ENCODE measurements at places on chromosomes 3 and 15.

- no peak for DNase-seq
Measured at GRCh38 chr3:53824795-53825194, 21.4 kb downstream of the CHDH start.

DNA sequence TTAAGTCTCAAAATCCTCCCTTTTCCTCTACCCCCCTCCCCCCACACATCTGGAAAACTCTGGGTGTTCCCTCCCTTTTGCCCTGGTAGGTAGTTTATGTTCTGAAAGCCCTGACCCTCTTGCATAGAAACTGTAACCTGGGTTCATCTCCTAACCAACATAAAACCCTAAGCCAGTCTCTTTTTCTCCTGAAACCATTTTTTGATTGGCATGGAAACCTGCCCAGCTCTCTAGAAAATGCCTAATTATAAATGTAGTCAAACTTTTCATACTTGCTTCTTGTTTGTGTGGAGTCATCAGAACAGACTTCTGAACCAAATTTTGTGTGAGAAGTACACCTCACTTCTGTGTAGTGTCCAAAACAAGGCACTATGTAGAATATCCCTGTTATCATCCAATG lies 1264.4 kb downstream of the SI start:
- no peak for DNase-seq

- DNase-seq: peak; percentile 98
Measured at GRCh38 chr15:74209997-74210671, 7.5 kb upstream of the STRA6 start.

- peak; percentile 15 for DNase-seq
Measured at GRCh38 chr15:31605467-31605931, 278.9 kb downstream of the KLF13 start.

DNA sequence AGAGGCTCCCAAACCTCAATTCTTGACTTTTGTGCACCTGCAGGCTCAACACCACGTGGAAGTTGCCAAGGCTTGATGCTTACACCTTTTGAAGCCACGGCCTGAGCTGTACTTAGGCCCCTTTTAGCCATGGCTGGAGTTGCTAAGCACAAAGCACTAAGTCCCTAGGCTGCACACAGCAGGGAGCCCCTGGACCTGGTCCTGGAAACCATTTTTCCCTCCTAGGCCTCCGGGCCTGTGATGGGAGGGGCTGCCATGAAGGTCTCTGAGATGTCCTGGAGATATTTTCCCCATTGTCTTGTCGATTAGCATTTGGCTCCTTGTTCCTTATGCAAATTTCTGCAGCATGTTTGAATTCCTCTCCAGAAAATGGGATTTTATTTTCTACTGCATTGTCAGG lies 247.1 kb upstream of the ARPP21 start:
- no peak for DNase-seq

DNA sequence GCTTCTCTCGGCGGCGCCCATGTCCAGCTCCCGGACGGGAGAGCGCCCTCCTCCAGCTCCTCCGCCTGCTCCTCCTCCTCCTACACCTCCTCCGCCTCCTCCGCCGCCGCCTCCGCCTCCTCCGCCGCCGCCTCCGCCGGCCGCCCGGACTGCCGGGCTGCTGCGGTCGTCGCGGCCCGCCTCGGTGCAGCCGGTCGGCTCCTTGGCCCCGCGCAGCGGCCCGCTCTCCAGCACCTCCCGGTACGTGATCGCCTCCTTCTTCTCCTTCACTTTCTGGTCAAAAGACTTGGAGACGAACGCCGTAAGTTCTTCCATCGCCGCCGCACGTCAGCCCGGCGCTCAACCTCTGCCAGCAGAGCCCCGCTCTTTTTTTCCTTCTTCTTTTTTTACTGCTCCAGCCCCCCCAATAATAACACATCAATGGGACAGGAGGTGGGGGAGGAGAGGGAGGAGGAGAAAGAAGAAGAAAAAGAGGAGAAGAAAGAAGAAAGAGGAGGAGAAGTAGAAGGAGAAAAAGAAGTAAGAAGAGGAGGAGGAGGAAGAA lies 438 bp downstream of the SHOX2 start:
- DNase-seq: peak; percentile 33

DNA sequence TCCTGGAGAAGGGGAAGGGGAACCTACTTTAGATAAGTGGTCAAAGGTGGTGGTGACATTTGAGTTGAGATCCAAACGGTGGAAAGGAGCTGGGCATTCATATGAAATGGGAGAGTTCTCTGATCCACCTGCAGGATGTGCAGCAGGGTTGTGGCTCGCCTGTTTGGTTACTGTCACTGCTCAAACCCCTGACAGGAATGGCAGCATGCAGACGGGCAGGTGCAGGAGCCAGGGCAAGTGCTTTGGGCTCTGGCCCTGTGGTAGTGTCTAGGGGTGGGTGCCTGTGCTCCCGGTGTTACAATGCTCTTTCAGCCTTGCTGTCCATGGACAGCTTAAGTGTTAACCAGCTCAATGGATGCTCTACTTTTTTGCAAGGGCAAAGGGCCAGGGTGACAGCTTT lies 18.5 kb downstream of the PAQR9 start:
- no peak for DNase-seq

- DNase-seq: no peak
Measured at GRCh38 chr3:19744047-19744446, 190.0 kb downstream of the EFHB start.

DNA sequence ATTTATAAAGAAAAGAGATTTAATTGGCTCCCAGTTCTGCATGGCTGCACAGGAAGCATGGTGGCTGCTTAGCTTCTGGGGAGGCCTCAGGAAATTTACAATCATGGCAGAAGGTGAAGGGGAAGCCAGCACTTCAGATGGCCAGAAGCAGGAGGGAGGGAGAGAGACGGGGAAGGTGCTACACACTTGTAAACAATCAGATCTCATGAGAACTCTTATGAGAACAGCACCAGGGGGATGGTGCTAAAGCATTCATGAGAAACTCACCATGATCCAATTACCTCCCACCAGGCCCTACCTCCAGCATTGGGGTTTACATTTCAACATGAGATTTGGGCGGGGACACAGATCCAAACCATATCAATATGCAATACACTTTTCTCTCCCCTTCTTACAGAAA lies 73.7 kb downstream of the ECT2 start:
- DNase-seq: no peak

DNA sequence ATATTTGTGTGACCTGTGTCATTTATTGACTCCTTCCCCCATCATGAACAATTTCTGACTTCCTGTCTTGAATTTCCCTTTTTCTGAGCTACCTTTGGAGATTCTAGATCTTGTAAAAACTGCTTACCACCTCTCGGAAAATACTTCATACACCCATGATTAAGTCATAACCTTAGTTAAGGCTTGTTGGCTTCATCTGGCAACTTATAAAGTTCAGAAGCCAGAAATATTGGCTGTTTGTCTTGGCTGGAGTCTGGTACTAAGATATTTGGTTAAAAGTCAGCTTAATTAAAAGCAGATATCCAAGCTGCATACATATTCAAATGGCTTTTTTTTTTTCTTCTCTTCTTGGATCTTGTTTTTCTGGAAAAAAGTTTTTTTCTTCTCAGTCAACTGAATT lies 37.3 kb upstream of the B3GALNT1 start:
- no peak for DNase-seq

- DNase-seq: no peak
Measured at GRCh38 chr15:98870788-98871187, 136.8 kb downstream of the PGPEP1L start.

DNA sequence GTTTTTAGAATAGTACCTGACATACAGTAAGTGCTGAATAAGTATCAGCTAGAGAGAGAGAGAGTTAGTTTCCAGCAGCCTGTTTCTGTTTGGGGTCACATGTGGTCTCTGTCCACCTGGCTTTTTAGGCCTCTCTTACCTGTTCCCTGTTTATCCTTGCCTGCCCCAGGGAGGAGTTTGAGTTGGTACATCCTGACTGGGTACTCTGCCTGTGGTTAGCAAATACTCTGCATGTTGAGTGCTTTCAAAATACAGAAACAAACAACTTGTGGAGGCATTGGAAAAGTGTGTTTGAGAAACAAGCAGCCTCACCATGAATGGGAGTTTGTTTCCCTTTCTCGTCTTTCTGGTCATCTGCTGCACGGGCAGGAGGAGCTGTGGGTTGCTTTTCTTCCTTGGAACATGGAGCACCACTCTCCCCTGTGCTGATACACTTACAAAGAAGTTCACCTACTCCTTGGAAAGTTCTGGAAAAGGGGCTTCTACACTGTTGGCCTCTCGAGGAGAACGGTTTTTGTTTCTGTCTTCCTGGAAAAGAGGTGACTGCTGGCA lies 166.1 kb downstream of the PGPEP1L start:
- no peak for DNase-seq

Measured in amniotic epithelial cell (primary cell).